Omental fat pad (tissue), 4 donors: ENCODE measurements at places on chromosomes 1 and 21. TPM values are rescaled to one million over a fixed set of nuclear protein-coding genes. Genes with fewer than 3 reads are reported as not detected.

DNA sequence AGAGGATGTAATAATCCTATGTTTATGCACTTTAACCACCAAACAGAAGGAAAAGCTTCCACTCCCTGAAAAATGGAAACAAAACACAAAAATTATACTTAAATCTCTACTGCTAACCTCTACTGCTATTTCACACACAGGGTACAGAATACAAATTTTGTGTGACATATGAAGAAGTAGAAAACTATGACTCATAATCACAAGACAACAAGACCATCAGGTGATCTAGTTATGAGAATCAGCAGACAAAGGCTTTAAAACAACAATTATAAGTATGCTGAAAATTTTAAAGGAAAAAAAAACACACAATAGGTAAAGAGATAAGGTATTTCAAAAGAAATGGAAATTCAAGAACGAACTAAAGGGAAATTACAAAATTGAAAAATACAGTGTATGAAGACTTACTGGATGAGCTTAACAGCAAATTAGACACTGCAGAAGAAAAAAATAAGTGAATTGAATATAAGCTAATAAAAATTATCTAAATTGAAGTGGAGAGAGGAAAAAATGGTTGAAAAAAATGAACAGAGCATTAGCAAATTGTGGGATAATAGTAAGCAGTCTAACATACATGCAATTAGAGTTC is 13.6 kb upstream of the NAV1 start:
- no peak for DNase-seq

DNA sequence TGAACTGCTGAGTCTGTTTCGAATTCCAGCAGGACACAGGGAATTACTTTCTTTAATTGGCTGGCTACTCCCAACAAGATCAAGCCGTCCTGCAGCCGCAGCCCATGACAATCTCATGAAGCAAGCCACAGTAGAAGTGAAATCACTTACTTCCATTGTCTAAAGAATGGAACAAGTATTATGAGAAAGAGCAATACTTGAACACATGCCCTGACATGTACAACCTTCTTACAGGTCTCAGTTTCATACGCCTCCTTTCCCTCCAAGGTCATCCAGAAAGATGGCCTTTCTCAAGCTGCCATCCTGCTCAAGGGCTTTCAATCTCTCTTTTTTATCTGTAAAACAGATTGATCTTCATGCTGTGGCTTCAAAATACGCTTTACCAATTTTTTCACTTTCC is 85.1 kb downstream of the PCSK9 start:
- no peak for DNase-seq

The HOOK1 gene
- total RNA-seq: 3.7 TPM

The UBXN10 gene
- total RNA-seq: 1.7 TPM

- no peak for DNase-seq
These were observed 169.2 kb downstream of the DHRS3 start for GRCh38 chr1:12448746-12449177.

DNA sequence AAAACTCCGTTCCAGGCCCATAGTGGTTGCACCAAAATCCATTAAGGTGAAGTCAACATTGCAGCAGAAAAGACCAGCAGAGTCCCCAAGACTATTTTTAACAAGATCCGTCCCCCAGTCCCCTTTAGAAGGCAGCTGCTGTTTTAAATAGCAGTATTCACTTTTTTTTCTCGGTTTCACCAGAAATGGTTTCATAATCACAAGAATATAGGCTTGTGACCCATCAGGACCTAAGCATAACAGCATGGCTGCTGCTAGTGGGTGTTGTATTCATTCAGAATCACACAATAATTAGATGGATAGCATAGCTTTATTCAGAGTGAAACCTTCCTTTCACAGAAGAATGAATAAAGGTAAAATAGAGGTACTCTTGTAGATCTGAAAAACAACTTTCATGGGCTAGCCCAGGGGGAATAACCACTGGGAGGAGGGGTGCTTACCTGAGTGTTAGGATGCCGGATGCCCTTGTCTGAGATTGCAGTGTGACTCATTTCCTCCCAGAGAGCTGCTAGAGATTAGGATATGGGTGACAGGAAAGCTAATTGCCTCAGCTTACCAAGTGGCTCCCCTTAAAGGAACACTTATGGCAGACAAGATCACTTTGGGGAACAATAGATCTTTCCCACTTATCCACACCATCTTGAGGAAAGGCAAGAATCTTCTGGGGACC is 35.0 kb downstream of the ACKR1 start:
- no peak for DNase-seq

GRCh38 chr1:113849072-113849471 is 22.4 kb downstream of the PTPN22 start:
- DNase-seq: no peak

The PLA2G2F gene
- total RNA-seq: not detected

DNA sequence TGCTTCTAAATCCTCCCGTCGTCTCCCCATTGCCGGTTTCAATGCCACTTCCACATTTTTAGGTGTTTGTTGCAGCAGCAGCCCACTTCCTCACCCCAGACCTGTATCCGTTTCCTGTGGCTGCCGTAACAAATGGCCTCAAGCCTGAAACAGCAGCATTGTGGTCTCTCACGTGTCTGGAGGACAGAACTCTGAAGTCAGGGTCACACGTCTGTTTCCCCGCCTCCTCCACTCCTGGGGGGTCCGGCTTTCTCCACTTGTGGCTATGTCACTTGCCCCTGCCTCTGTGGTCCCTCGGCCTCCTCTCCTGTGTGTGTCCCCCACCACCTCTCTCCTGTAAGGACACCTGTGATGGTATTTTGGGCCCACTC is 21.8 kb downstream of the TRPM2 start:
- no peak for DNase-seq

- no peak for DNase-seq
These were observed 82.0 kb upstream of the ESRRG start for GRCh38 chr1:216805233-216805632.

The ABCB10 gene
- total RNA-seq: 17.8 TPM

The SYT6 gene
- total RNA-seq: 0.84 TPM

The GPR157 gene
- total RNA-seq: 6.3 TPM

DNA sequence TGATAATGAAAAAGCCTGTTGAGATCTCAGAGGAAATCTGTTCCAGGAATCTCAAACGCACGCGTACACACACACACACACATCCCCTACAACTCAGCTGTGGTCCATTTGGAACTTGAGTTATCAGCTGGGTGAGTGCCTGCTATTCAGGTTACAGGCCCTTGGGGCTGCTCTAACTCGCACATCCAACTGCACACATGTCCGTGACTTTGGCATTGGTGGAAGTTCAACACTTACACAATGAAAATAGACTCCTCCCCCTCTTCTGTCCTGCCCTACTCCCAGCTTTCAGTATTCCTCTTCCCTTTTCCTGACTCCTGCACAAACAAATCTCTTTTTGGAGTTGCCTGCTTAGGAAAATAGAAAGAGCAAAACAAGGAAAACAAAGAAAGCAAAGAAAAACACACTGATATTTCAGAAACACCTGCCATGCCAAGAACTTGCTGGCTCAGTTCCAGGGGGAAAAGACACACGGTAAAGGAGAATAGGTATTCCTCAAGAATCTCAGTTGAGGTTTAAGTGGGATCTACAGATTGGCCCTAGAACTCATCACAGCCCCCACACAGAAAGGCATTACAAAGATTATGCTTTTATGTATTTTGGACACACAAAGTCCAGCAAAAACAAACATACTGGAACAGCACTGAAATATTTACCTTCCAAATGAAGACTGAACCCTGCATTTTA is 140.9 kb downstream of the TGFBR3 start:
- no peak for DNase-seq

- no peak for DNase-seq
These were observed 74.3 kb upstream of the MORC3 start for GRCh38 chr21:36245649-36246048.

- no peak for DNase-seq
These were observed 20.6 kb downstream of the PYHIN1 start for GRCh38 chr1:158951956-158952355.

The HHAT gene
- 3.4 TPM for total RNA-seq

The EDARADD gene
- 1.2 TPM for total RNA-seq

The HAO2 gene
- not detected for total RNA-seq

The CYP4Z1 gene
- total RNA-seq: 14.0 TPM

- no peak for DNase-seq
These were observed 180.0 kb upstream of the HMGB4 start for GRCh38 chr1:33683913-33684312.

The ATP1A4 gene
- not detected for total RNA-seq

GRCh38 chr1:7519181-7519860 is 251.8 kb upstream of the VAMP3 start:
- DNase-seq: no peak

The TMEM51 gene
- total RNA-seq: 3.3 TPM

The SFN gene
- 0.38 TPM for total RNA-seq

DNA sequence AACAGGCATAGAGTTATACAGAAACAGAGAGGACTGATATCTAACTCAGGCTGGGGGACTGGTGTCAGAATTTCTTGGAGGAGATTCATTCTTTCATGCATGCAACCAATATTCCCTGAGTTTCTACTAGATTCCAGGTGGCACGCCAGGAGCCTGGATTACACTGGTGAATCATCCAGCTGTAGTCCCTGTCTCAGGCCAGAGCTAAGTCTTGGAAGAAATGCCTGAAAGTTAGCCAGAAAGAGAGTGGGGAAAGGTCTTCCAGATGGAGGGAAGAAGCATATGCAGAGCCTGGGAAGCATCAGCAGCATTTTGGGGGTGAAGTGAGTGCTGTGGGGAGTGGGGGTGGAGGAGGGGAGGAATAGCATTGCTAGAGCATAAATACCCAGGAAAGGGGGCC is 239.1 kb downstream of the OMA1 start:
- DNase-seq: no peak

The MMEL1 gene
- not detected for total RNA-seq
